NCI-H446 treated with DMSO at 0.1 percent for 48 hours (cell line): ENCODE measurements at places on chromosomes 7 and 10.

- DNase-seq = no peak
Measured at GRCh38 chr7:151757274-151757673, 119.6 kb downstream of the PRKAG2 start.

DNA sequence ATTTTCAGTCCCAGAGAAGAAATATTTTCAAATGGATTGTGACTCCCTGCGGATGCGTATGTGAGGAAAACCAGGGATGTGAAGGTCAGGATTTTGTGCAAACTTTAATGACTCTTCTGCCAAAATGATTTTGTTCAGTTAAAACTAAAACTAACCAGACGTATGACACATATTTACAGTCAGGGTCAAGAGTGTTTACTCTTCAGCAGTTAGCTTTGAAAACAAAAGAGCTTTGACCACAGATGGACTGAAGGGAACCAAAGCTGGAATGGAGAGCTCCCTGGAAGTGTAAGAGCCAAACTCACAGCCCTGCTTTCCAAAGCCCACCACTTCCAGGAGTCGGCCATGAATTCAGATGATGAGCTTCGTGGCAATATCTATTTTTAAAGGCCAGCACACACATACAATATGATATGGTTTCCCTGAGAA is 15.5 kb downstream of the SVIL start:
- DNase-seq = no peak

GRCh38 chr7:132518102-132518838 is 58.0 kb downstream of the PLXNA4 start:
- no peak for DNase-seq

DNA sequence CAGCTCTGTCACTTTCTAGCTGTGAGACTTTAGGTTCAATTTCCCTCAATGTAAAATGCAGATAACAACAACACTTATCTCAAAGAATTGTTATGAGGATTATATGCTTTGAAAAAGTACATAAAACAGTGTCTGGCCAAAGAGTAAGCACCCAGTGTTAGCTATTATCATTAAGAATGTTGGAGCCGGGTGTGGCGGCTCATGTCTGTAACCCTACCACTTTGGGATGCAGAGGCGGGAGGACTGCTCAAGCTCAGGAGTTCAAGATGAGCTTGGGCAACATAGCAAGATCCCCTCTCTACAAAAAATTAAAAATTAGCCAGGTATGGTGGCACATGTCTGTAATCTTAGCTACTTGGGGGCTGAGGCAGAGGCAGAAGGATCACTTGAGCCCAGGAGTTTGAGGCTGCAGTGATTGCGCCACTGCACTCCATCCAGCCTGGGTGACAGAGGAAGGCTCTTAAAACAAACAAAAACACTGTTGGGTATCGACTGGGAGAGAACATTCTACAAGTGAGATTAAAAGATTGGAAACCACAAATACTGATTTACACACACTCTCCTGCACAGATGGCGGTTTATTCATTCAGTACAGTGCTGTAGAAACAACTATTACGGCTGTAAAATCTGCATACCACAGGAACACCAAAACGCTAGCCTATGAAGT is 107.3 kb downstream of the PROSER2 start:
- DNase-seq = no peak

GRCh38 chr7:132562690-132563089 is 13.6 kb downstream of the PLXNA4 start:
- no peak for DNase-seq

GRCh38 chr7:137790828-137791227 is 55.9 kb downstream of the DGKI start:
- no peak for DNase-seq

DNA sequence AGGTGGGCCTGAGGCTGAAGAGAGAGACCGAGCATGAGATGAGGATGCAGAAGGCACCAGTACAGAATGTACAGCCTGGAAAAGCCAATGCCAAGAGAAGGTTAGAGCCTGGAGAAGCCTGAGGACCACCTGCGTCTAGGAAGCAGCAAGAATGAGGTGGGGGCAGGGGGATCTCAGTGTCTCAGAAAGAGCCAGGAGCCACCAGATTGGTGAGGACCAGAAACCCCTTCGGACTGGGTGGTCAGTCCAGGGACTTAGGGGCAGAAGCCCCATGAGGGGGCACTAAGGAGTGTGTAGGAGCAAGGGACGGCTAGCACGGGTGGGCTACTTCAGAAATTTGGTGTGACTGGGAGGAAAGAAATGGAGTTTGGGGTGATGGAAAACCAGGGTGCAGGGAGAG is 205.9 kb upstream of the RNF32 start:
- DNase-seq = no peak

GRCh38 chr7:4188651-4189050 is 493.4 kb upstream of the FOXK1 start:
- no peak for DNase-seq

DNA sequence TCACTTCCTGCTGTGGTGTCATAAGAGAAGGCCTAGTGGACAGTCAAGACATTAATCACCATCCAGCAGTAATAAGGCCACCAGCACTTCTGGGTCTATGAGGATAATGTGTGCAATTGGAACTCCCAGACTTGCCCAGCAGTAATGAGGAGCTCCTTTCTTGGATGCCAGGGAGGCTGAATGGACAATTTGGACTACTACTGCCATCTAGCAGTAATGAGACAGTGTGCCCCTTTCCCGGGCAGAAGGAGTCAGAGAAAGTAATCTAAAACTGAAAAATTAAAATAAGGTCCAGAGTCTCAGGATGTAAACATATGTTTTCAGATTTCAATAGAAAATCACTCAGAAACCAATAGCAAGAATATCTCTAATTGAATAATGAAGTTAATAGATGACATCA is 400.4 kb downstream of the CDC14C start:
- DNase-seq = peak; percentile 11

DNA sequence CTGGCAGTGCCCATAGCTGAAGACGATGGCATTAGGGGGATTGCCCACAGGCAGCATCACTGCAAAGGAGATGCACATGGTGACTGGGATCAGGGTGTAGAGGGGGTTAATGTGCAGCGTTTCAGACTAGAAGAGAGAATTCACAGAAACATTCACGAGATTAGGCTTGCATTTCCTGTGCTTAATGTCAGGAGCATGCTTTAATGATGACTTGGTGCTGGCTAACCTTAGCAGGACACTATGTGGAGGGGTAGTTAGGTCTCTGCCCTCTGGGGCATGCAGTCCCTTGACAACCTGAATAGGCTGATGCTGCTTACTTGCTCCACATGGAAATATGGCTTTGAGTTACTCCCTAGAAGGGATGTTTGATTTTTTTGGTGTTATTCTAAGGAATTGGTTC is 21.8 kb downstream of the STMP1 start:
- no peak for DNase-seq

DNA sequence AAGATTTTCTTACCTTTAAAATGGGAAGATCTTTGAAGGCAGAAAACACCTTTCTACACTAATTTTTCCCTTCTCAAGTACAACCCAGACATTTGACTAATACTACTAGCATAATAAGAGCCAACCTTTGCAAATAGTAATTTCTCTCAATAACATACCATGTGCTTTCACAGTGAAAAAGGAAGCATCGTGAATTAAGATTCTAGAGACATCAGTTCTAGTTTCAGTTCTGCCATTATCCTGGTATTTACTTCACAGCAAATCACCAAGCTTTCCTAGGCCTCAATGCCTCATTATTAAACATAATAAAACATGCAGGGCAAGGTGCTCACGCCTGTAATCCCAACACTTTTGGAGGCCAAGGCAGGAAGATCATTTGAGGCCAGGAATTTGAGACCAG is 24.9 kb downstream of the GSAP start:
- DNase-seq = no peak

DNA sequence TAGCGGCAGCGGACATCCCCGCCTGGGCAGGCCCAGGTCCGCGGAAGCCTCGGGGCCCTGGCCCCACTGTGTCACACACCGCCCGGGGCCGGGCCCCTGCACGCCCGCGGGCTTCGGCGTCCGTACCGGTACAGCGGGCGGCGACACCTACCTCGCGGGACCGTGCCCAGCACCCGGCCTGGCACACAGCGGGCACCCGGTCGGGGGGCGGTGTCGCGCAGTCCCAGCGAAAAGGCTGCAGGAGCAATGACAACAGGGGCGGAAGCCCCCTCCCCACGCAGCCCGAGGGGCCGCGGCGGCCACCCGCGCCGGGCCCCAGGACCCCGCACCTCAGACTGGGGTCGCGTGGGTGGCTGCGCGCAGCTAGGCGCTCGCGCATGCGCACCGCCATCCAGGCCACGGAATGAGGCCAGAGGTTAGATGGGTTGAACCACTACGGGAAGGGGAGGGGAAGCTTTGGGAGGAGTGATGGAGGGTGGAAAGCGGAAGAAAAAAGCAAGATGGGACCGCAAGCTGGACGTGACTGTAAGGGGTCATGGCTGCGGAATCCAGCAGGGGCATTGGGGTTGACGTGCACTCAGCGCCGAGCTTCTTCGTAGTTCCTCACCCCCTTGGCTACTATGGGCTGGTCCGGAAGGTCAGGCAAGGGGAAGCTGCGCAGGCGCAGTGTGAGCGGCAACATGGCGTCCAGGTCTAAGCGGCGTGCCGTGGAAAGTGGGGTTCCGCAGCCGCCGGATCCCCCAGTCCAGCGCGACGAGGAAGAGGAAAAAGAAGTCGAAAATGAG is at the start of the genes BCCIP and UROS:
BCCIP (plus strand) TSS at position 669 of the 785 bp plus-strand sequence; CDS start at position 681, 12 bp downstream.
UROS (minus strand) TSS at position 381 of the 785 bp plus-strand sequence. CDS start 6,759 bp downstream, outside the sequence.
- DNase-seq = peak; percentile 39

DNA sequence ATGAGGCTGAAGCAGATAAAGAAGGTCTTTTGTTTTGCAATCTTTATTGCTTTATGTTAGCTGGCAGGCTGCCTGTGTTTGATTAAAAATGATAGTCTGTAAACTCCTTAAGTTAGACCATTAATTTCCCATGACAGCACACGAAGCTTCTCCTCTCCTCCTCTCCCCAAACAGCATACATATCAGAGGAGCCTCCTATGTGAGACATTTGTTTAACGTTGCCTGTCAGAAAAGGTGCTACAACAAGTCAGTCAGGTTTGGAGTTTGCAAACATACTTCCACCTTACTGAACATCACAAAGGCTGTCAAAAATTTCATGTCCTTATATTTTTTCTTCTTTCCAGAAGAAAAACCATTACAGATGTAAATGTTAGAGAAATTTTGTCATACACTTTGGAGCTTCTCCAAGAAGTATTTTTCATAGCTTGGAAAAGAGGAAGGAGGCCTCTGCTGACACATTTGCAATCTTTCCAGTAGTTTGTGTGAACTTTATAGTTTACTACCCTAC is 393.1 kb downstream of the EXOC4 start:
- no peak for DNase-seq

DNA sequence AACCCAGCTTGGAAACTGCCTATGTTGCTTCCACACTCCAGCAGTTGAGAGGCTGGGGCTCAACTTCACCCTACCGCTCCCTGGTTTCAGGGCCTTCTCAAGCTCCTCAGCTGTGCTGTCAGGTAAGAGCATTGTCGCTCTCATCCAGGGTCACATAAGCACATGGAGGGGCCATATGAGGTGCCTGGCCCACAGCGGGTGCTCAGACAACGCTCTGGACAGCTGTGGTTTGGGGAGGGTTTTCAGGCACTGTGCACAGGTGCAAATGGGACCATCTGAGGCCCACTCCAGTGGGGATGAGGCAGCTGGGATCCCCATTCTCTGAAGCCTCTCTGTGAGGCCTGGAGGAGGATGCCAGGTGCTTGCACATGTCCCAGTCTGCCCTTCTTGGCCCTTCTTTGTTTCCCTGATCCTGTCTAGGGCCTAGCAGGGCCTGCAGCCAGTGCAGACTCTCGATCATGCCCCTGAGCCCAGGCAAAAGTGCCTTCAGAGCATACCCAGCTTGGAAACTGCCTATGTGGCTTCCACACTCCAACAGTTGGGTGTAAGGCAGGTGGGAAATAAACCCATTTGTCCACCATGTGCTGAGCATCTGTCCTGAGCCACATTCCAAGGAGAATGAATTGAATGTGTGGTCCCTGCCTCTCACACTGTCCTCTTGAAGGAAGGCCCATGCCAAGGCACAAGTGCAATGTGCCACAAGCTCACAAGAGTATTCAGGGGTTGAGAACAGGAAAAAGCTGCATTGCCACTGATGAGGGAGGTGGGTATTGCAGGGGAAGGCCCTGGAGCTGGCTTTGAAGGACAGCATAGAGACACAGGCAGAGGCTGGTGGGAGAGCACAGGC is 40.3 kb downstream of the VSTM4 start:
- DNase-seq = no peak

DNA sequence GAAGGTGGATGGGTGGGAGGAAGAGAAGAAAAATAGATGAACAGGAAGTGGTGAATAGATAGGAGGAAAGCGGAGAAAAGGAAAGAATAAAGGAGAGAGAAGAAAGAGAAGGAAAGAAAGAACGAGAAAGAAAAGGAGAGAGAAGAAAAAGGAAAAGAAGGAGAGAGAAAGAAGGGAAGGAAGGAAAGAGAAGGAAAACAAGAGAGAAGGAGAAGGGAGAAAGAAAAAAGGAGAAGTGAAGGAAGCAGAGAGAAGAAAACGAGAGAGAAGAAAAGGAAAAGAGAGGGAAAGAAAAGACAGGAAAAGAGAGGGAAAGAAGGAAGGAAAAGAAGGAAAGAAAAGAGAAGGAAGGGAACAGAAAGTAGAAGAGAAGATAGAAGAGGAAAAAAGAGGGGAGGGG is 211.8 kb downstream of the DIP2C start:
- no peak for DNase-seq

- DNase-seq = no peak
Measured at GRCh38 chr7:138565071-138565450, 105.0 kb downstream of the TRIM24 start.

- peak; percentile 37 for DNase-seq
Measured at GRCh38 chr10:121171825-121172787, 320.9 kb downstream of the WDR11 start.

DNA sequence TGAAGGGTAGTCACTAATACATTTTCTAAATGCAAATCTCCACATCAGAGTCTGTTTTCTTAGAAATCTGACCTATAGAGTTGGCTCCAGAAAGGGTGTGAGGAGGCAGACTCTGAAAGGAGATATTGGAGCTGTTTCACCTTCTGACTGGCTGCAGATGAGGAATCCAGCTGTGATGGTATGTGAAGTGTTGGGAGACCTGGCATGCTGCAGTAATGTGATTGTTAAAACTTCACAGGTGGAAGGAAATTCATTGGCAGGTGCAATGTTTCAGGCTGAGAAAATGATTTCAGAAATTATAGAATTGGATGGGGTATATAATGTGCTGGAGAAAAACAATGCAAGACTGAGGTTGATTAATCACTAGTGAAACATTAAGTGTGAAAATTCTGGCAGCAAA is 1134.0 kb upstream of the LRRN3 start:
- no peak for DNase-seq

DNA sequence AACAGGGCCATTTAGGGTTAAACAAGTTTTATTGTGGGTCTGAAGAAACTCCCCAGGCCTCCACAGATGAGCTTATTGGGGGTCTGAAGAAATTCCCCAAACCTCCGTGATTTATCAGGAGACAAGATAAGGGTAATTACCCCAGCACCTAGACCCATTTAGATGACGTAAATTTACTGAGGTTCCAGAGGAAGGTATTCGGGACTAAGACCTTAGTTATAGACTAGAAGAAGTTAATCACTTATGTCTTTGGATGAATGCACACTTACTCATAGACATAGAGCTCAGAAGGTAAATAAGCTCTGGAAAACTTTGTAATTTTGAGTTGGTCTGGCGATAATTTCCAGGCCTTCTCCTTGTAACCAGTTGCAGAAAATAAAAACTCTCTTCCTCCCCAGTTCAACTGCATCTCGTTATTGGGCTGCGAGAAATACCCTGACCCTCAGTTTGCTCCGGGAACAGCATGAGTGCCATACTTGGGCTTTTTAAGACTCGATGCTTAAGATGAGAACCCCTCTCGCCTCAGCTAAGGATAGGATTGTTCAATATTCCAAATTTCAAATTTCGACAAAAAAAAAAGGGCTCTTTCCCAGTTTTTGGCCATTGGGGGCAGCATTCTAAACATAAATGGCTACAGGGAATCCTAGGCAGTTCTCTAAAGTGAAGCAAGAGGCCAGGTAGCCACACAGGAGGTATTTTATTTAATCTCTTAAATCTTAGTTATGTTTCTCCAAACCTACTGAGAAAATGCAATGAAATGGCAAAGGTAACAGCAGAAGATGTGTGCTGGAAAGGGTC is 74.7 kb upstream of the PFKP start:
- no peak for DNase-seq
